ENCODE measurements at places on chromosomes 1 and 21.

- no peak for DNase-seq
These were observed 13.7 kb upstream of the DUSP12 start for GRCh38 chr1:161735837-161736236.

GRCh38 chr1:7478809-7479499 is 292.1 kb upstream of the VAMP3 start:
- DNase-seq = no peak

DNA sequence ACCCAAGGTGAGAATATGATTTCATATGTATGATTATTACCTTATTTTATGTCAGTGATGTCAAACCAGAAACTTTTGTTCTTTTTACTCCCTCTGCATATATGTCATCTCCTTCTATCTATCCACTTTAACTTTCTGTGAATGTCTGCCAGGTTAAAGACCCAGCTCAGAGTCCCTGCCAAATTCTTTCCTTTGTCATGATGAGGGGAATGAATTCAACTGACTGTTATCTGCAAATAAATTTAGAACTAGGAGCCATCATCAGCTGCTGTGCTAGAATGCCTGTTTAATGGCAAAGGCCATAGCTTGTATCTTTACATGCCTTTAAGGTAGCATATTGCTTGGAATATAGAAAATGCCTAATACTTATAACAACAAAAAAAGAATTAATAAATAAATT is 815.6 kb upstream of the NEGR1 start:
- no peak for DNase-seq

GRCh38 chr1:44536357-44537209 is 131.5 kb downstream of the RNF220 start:
- no peak for DNase-seq

DNA sequence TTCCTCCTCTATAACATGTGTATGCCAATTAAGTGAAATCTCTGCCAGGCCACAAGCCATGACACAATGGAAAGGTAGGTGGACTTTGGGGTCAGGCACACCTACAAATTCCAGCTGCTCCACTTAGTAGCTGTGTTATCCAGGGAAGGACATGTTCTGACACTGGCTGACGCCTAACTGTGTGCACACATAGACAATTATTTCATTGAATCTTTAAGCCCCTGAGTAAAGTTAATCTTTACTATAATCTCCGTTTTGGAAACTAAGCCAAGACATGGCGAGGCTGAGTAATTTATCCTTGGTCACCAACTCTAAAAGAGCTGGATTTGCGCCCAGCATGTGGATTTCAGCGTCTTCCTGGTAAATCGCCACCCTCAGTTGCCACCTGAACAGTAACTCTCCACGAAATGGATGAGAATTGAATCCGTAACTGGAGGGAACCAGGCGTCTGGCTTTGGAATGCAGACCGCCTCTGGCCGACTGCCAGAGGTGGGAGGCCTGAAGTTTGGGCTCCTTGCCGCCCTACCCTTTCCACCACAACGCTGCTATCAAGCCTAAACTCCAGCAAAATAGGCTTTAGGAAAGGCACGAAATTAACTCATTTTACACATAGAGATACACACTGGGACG is 888 bp upstream of the SNRPE start:
- no peak for DNase-seq

GRCh38 chr1:16927256-16927655 is 5.5 kb downstream of the CROCC start:
- DNase-seq = no peak

DNA sequence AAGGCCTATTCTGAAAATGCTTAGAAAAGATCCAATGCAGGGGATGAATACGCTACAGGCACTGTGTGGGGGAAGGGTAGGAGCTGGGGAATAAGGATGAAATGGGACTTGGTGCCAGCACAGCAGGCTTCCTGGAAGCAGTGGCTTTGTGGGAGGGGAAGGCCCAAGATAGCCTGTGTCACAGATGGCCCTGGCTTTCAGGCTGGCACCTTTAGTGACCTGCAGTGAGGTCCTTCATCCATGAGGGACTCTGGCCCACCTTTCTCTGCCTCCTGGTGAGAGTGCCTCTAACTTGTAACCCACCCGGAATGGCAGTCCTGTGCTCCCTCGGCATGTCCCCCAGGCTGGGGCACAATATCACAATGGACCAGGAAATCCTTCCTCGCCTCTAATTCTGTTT is 919 bp downstream of the CHI3L1 start:
- DNase-seq = no peak

- DNase-seq = no peak
These were observed 26.4 kb upstream of the CLIC6 start for GRCh38 chr21:34642211-34643075.

GRCh38 chr21:41345934-41346685 is 15.7 kb upstream of the MX2 start:
- no peak for DNase-seq

DNA sequence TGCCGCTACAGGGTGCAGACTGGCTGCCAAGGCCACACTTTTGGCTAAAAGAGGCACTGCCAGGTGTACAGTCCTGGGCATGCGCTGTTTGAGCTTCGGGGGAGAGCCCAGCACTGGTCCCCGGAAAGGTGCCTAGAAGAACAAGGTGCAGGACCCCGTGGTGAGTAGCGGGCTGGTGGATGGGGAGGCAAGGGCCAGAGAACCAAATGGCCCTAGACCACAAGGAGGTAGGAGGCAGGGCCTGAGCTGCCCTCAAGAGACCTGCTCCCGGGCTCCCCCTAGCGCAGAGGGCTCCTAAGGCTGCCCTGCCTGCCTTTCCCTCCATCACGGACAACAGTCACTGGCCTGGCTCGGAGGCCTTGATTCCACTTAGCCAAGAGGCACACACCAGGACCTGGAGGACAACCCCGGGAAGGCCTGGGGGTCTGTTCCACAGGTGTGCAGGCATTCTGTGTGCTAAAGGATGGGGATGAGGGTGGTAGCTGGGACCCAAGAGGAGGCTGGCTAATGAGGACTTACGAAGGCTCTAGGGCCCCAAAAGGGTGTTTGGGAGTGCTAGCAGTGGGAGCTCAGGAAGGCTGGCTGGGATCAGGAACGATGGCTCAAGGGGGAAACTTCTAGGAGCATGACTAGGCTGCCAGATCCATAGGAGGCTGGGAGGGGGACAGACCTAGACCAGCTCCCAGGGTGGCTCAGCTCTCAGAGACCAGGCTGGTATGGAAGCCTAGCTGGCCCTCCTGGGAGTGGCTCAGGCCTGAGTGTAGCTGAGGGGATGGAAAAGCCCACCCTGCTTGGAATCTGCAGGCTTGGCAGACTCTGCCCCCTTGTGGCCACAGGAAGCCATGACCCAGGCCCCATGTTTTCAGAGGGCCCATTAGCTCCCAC is 742 bp downstream of the ARTN start:
- peak; percentile 61 for DNase-seq

DNA sequence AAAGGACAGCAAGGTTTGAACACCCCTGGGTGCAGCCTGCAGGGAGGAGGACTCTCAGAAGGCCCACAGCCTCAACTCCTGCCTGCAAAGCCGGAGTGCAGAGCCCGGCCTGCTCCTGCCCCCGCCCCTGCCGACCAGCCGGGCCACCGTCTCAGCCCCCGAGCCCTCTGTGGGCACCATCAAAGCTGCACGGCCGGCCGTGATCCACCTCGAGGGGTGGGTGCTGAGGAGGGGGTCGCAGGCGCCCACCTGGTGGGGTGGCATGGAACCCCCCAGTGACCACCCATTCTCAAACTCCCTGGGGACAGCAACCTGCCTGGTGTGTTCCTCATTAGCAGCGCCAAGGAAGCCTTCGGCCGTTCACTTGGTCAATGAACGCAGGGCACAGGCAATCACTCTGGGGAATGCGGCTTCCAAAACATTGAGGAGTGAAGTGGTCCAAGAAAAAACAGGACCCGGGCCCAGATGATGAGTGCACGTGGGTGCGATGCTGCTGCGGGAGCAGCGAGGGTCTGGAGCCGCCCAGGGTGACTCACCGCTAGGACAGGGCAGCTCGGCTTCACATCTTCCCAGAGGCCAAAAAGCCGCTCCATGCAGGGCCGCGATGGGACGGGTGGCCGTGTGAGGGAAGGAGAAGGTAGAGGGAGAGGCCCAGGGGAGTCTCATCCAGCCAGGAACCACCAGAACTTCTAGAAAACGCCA is 157.6 kb downstream of the NPHP4 start:
- DNase-seq = no peak

GRCh38 chr1:168957818-168958217 is 148.7 kb upstream of the ATP1B1 start:
- no peak for DNase-seq

DNA sequence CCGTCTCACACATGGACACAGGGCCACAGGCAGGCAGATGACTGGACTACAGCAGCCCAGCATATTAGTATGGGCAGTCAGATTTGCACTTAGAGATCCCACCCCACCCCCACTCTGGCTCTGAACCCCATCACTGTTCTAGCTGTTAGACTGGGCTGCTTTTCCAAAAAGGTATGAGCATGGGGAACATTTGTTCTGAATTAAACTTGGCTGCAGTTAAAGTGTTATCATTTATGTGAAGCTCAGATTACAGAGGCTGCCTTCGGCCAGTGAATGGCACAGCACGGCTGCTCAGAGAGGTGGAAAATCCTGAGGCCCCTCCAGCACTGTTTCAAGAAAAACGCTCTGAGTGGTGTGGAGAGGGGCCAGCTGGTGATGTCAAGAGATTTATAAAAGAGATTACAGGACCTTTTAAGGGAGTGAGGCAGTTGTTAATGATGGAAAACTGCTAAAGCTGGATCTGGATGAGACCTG is 6.9 kb upstream of the NOS1AP start:
- DNase-seq = no peak

DNA sequence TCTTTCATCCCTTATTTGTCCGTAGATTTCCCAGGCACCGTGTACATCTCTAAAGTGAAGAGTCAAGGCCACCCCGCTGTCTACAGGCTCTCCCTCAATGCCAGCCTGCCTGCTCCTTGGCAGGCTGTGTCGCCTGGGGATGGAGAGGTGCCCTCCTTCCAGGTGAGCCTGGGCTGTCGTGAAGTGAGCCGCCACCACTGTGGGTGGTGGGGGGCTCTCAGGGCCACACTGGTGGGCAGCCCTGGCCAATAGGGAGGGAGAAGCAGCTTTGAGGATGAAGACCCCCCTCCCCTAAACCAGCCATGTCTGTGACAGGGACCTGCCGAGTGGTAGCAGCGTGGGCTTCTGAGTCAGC is 46.2 kb downstream of the DISP3 start:
- no peak for DNase-seq

DNA sequence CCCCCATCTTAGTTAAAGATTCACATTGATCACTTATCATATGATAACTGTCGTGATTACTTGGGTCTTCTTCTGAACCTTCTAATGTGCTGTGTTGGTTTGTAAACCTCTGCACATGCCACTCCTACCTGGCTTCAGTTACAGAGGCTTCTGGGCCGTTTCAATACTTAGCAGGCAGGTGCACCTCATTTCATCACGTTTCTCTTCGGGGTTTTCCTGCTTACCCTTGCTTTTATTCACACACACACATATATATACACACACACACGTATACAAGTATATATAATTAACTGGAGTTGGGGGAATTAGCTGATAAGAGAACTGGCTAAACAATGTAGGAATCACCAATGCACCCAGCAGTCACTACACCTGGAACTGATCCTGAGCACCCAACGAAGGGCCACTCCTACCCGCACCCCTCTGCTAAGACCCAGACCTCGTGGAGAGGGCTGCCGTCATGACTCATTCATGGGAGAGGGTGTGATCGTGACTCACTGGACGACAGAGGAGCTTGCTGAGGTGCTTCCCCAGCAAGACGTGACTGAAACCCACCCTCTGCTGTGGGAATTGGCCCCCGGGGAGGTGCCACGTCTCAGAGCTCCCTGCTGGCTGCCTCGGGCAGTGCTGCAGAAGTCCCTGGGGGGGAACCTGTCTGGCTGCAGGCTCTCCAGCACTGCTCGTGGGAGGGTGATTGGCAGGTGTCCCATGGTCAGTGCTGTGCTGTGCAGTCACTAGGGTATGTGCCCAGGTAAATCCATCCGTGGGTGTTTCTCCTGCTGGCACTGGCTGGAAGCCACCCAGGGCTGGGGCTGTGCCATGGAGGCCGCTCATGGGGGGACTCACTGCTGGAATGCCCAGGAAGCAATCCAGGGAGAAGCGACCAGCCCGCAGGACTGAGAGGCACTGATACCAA is 166.6 kb downstream of the DYRK1A start:
- peak; percentile 17 for DNase-seq

- DNase-seq = no peak
These were observed 18.2 kb upstream of the FMO4 start for GRCh38 chr1:171295821-171296220.

GRCh38 chr1:205616563-205617293 is 15.1 kb downstream of the ELK4 start:
- DNase-seq = no peak

DNA sequence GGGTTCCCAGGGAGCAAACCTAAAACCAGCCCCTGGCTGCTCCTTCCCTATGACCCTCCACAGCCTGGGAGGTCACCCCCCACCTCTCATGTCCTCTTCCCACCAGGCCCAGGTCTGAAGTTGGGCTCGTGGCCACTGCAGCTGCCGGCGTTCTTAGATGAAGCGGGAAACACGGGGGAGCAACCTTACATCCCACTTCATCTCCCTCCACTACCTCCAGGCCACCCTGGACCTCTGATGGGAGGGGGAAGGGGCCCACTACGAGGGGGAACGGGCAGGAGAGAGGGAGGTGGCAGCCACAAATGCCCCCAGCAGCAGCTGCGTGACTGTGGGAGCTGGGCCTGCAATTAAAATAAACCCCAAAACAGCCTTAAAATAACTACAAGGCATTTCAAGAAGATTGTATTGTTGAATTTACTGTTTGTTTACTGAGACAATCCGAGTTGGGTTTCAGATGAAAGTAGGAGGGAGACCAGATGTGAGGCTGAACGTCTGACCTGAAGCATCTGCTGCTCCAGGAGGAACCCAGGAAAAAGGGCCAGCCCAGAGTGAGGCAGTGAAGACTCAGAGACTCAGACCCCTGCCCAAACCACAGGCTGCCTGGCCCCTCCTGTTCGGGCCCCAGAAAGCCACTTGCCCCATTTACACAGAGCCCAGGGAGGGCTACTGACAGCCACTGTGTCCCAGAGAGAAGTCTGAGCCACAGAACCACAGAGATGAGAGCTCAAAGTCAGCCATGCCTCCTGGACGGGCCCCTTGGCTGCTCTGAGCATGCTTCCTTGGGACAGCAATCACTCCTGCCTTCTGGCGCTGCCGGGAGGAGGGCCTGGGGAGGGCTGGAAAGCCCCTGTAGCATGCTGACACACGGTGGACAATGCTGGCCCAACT is 59.8 kb downstream of the GLIS1 start:
- DNase-seq = no peak

DNA sequence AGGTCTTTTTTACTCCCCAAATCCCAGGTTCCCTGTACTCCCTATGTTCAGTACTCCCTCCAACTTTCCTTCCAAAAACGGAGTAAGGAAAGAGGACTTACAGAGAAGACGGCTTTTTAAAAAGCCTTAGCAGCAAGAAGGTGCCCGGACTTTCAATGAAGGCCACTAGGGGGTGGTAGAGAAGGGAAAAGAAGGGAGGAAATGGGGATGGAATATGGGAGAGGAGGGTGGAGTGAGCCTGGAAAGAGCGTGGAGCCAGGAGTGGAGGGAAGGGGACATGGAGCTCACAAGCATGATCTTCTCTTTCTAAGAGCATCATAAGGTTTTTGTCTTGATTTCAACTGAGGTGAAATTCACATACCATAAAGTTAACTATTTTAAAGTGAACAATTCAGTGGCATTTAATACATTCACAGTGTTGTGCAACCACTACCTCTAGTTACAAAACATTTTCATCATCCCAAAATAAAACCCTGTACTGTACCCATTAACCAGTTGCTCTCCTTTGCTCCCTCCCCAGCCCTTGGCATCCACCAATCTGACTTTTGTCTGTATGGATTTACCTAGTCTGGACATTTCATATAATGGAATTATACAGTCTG is 129.9 kb downstream of the ZNF281 start:
- peak; percentile 32 for DNase-seq

Data from activated CD4-positive, alpha-beta T cell treated with anti-CD3 and anti-CD28 coated beads, Interleukin-2, Interleukin-4, amounts not matched to agents 100 ng/mL and 50 ng/mL, durations not matched to agents 16 hours and 8 hours (primary cell).